ENCODE measurements at places on chromosomes 16 and 17.

GRCh38 chr17:15087946-15088345, 177.2 kb downstream of the PMP22 start:
- DNase-seq, result no peak

DNA sequence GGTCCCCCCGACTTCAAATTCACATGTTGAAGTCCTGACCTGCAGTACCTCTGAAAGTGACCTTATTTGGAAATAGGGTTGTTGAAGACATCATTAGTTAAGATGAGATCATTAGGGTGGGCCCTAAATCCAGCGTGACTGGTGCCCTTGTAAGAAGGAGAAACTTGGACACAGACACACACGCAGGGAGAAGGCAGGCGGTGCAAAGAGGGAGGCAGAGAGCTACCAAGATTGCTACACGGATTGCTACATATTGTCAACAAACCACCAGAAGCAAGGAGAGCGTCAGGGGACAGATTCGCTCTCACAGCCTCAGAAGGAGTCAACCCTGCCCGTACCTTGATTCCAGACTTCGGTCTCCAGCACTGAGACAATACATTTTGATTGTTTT, 6.8 kb upstream of the WBP2 start:
- no peak for DNase-seq

DNA sequence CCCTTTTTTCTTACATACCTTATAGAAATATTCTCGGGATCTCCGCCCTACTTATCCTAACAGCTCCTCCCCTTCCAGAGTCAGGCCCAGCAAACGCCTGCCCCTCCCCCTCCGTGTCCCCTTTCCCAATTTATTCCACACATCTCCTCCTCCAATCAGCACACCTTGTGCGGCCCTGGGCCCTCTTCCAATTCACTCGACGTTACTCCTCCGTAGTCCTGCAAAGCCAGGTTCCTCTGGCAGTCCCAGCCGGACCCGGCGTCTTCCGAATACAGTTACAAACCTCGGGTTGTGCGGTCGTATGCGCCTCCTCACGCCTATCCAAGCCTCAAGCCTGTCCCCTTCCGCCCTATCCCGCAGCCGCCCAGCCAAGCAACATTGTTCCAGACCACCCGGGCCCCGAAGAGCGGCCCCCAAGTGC, 677 bp downstream of the CBX1 start:
- no peak for DNase-seq

DNA sequence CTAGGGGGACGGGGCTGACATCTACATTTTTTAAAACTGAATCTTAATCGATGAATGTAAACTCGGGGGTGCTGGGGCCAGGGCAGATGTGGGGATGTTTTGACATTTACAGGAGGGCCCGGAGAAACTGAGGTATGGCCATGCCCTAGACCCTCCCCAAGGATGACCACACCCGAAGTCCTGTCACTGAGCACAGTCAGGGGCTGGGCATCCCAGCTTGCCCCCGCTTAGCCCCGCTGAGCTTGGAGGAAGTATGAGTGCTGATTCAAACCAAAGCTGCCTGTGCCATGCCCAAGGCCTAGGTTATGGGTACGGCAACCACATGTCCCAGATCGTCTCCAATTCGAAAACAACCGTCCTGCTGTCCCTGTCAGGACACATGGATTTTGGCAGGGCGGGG, 21.4 kb downstream of the ADAM11 start:
- no peak for DNase-seq

- no peak for DNase-seq
These were observed 7.7 kb downstream of the GINS3 start for GRCh38 chr16:58399718-58400633.

GRCh38 chr16:6884002-6884401, 448.6 kb upstream of the RBFOX1 start:
- DNase-seq, result no peak

GRCh38 chr16:67191411-67191994, 452 bp upstream of the E2F4 start:
- DNase-seq, result no peak

- DNase-seq, result no peak
These were observed 43.2 kb downstream of the AXIN2 start for GRCh38 chr17:65518256-65518655.

- DNase-seq, result no peak
These were observed 7.1 kb downstream of the ECI1 start for GRCh38 chr16:2244301-2244700.

- no peak for DNase-seq
These were observed 70.5 kb downstream of the NDEL1 start for GRCh38 chr17:8506145-8506544.

DNA sequence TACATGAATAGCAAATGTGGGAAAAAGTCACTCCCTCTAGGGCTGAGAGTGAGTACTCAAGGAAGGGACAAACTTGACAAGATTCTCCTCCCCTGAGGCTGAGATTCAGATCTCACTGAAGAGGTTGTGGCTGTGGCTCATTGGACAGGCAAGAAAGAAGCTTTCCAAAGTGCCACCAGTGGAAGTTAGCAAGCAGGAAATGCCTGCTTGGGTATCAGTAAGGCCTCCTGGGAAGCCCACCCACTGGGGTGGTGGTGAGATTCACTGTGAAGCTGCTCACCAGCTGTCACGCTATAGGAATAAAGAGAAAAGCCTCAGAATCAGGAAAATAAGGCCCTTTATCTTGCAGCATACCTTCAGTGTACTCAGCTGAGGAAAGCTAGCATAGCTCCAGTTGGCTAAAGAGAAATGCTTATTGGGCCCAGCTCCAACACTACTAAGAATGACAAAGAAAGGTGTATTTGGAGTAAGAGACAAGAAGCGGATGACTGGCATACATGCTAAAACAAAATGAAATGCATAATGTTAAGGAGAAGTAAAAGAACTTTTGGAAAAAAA, 274.4 kb upstream of the TOM1L1 start:
- DNase-seq, result no peak

GRCh38 chr16:59971264-59971663, 1237.1 kb upstream of the GOT2 start:
- no peak for DNase-seq

DNA sequence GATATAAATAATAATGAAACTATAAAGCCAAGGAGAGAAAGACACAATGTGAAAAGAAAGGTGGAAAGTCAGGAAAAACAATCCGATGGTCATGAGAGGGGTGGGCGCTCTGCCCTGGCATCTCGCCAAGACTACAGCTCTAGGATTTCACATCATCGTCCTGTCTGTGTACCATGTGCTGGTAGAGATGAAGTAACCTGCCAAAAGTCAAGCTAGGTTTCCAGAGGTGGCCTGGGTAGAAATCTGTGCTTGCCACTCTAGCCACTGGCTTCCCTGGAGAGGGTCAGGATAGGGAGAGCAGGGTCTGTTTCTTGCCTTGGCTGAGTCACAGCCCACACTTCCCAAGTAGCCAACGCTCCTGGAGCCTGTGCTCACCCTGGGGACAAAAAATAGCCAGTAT, 31.0 kb upstream of the TRAP1 start:
- no peak for DNase-seq

DNA sequence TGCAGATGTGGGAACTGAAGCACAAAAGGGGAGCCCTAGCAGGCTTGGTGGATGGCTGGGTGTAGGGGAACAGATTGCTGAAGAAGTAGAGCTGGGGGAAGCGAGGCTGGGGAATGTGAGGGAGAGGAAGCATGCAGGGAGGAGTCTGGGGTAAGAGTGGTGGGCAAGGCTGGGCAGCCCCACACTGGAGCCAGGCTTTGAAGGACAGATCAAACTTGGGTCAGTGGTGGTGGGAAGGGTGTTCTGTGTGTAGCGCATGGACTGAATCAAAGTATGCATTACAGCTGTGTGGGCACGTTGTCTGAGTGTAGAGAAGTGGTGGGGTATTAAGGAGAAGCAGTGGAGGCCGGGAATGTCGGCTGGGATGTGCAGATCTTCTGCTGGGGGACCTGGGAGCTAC, 116.0 kb downstream of the CYLD start:
- DNase-seq, result no peak

DNA sequence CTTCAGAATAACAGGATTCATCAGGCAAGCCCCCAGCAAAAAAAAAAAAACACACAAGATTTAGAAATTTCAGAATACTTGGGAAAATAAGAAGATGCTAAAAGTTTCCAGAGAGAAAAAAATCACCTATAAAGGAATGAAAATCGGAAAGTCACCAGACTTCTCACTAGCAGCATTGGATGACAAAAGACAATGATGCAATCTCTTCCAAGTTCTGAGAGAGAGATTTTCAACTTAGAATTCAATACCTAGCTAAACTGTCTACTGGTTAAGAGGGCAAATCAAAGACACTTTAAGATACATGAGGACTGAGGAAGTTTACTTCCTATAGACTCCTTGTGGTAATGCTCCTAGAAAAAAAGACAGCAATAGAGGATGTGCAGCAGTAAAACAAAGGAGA, 23.9 kb upstream of the TNS4 start:
- no peak for DNase-seq

GRCh38 chr17:1878419-1879121, 48.8 kb downstream of the RPA1 start:
- no peak for DNase-seq

GRCh38 chr16:4649744-4650442, 25.3 kb downstream of the MGRN1 start:
- DNase-seq, result no peak

DNA sequence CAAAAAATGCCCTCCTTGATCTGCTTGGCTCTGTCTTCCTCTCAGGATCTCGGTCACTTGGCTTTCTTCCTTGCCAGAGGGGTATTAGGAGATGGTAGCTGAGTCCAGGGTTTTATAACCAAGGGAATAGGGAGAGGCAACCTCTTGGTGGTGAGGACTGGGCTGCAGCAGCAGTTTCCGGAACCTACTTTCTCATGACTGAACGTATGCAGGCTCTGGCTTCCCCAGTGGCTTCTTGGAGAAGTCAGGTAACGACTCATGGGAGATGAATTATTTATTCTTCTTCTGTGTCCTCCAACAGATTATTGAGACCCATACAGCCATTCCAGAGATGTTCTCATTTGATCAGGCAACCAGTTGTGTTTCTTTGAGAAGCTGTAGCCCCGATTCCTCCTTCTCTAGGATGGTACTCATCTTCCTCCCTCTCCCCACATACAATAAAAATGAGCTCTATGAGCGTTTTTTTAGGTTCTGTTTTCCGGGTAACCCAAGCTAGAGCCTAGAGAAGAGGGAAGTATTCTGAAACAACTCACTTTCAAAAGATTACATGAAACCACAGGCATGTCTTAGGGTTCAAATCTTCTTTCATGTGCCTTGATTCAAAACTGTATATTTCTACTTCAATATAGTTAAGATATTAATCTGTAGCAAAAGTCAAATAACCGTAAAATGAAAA, 22.3 kb upstream of the DHX40 start:
- no peak for DNase-seq

- DNase-seq, result no peak
These were observed 55.2 kb upstream of the ERN1 start for GRCh38 chr17:64185101-64185500.
